ENCODE measurements at places on chromosomes 5 and 9. TPM values are rescaled to one million over a fixed set of nuclear protein-coding genes. Genes with fewer than 3 reads are reported as not detected.

The TAS2R1 gene
- not detected for total RNA-seq

The SLC45A2 gene
- not detected for total RNA-seq

The TLE1 gene
- total RNA-seq = 29.7 TPM

The WDR38 gene
- total RNA-seq = not detected

The C6 gene
- total RNA-seq = not detected

Measured in smooth muscle cell of trachea (primary cell).